ENCODE measurements at places on chromosomes 3 and 15.
A peak's percentile ranks its signal among the peaks of the same experiment; 100 is the strongest.

GRCh38 chr3:56890448-56891091 is 88.8 kb upstream of the ARHGEF3 start:
- no peak for DNase-seq

DNA sequence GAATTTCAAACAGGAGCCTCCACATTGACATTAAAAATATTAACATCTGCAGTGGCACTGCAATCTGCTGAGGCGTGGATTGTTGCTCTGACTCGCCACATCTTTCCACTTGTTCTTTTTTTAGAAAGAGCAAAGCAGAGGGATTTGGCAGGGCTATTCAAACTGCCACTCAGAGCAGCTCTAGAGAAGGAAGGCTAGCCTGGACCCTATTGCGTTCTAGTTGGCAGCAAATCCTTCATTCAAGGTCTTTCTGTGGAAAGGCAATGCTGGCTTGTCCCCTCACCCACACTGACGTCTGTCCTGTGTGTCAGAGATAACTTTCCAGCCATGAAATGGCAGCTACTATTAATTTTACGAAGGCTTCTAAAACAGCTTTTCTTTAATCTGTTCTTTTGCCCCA is 483.2 kb upstream of the SGO1 start:
- no peak for DNase-seq

DNA sequence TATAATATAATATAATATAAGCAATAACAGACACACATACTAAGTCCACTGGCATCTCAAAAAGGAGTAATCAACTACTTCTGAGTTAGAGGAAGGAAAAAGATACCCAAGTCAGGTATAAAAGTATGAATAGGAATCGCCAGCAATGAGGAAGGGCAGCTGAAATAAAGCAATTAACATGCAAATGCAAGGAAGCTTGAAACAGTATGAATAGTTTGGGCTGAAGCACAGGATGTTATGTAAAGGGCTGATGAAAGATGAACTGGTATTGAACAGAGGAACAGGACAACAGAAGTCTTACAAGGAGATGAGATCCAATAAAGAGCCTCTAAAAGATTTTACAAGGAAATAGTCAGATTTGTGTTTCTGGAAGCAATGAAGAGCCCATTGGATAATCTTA is 7.1 kb downstream of the COPS2 start:
- DNase-seq = no peak

DNA sequence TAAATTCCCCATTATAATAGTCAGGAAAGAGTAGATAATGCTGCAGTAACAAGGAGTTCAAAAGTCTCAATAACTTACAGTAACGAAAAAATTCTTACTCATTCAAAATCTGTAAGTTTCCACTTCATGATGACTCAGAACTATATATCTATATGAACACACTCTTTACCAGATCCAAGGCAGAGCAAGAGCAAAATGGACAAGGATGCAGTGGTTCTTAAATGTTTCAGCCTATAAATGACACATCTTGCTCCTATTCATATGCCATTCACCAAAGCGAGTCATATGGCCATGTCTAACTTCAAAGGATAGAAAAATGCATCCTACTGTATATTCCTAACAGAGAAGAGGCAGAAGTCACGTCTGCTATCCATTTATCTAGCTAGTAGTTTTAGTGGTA is 787.7 kb downstream of the NAALADL2 start:
- peak; percentile 6 for DNase-seq

DNA sequence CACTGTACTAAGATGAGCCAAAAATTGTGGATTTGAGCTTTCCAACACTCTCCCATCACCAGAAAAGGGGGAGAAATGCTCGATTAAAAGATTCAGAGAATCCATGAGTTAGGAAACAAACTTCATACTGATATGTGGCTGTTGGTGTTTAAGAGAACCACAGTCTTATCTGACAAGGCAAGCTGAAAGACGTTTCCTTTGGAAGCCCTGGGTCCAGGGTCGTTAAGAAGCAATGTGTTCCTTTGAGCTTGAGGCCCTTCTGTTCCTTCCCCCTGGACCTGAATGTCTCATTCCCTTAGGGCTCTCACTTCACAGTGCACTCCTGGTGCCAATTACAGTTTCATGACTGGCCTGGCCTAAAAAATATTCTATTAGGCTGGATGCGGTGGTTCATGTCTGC is 524.8 kb upstream of the PPP2R3A start:
- no peak for DNase-seq

DNA sequence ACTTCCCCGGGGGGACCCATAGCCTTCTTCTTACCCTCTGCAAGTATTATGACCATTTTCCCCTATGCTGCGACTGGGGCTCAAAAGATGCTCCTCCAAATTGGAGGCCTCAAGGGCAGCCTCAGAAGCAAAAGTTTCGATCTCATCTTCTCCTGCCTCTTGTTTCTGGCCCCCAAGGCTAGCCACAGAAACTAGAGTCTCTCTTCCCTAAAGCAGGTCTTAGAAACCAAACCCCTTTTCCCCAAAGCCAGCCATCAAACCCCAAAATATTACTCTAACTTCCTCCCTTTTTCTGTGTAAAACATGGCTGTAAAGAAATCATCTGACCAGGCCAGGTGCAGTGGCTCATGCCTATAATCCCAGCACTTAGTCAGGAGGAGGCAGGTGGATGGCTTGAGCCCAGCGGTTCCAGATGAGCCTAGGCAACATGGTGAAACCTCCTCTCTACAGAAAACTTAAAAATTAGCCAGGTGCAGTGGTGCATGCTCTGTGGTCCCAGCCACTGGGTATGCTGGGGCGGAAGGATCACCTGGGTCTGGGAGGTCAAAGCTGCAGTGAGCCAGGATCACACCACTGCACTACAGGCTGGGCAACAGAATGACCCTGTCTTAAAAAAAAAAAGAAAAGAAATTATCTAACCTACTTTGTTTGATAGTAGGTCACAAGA is 36.7 kb upstream of the MFGE8 start:
- no peak for DNase-seq

DNA sequence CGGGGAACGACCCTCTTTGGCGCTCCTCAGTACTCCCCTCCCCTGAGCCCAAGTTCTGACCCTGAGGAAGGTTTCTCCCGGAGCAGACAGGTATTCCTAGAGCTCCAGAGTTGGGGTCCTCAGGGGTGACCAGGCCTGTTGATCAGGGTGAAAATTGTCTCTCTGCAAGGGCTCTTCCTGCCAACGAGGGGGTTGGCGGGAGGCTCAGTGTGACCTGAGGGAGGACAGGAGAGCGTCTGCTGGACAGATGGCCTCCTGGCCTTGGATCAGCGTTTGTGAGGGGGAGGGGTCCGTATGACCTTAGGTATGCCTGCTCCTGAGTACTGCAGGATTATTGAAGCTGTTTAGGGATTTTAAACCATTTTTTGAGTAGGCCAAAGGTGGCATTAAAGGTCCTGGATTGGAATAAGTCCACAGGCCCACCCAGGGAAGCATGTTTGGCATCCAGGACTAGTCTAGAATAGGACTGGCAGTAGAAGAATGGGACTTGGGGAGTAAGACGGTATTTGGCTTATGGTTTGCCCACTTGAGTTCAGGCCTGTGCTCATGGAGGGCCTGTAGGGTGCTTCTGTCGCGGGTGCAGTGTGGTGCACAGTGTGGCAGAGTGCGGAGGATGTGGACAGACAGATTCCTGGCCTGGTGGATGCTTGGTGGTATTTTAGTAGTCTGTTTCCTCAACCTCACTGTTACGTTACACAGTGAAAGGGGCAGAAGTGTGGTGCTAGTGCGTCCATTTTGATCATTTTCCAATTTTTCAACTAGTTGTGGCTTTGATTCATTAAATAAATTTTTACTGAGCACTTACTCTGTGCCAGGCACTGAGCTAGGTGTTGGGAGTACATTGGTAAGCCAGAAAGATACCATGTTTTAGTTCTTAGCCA is 959 bp downstream of the ZNF592 start:
- DNase-seq = peak; percentile 67

GRCh38 chr3:127005864-127006500 is 23.1 kb downstream of the PLXNA1 start:
- no peak for DNase-seq

DNA sequence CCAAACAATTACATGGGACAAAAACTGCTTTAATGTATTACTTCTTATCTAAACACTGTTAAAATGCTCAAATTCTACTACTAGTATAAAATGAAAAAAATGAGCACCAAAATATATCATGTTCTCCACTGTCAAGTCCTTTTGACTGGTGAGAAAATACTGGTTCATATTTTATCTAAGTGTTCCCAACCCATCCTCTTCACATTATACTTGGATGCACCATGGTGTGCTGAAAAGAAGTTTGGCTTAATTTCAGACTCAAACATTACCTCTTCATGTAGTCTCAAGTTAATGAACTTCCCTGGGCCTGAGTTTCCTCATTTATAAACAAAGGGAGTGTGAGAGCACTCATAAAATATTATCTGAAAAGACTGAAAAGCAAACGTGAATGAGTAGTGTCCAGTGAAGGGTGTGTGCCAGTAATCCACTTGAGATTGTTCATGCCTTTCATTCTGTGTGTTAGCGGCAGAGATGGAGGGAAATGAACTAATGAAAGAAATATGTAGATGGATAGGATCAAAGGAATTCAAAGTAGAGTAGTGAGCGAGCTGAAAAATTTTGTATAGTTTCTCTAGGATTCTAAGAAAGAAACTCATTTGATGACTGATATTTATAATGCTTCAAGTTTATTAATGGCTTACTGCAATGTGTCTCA is 263.2 kb downstream of the NLGN1 start:
- no peak for DNase-seq

DNA sequence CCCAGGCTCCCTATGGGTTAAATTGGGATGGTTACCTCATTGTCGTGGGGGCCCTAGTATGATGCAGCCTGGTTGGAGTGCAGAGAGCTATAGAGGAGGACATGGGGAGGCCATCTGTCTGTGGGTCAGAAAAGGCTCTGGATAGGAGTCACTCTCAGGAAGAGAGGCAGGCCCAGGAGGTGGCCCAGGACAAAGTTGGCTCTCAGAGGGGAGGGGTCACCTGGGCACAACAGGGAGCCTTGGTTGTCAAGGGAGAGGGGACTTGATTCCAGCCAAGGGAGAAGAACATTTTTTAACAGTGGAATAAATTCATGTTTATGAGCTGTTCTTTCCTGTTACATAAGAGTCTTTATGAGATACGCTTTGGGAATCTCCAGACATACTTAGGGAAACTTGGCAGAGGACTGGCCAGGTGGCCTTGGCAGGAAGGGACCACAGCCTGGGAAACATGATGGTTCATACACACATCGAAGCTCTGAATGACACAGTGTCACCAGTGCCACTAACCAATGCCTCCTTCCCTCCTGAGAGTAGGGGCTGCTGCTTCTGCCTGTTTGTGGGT is 27.5 kb upstream of the LCTL start:
- no peak for DNase-seq

GRCh38 chr3:8733332-8734094 is at the start of gene CAV3:
Gene CAV3, plus strand, starts transcription at chr3:8733802. Its CDS starts 75 bp downstream, at chr3:8733877.
- DNase-seq = no peak

DNA sequence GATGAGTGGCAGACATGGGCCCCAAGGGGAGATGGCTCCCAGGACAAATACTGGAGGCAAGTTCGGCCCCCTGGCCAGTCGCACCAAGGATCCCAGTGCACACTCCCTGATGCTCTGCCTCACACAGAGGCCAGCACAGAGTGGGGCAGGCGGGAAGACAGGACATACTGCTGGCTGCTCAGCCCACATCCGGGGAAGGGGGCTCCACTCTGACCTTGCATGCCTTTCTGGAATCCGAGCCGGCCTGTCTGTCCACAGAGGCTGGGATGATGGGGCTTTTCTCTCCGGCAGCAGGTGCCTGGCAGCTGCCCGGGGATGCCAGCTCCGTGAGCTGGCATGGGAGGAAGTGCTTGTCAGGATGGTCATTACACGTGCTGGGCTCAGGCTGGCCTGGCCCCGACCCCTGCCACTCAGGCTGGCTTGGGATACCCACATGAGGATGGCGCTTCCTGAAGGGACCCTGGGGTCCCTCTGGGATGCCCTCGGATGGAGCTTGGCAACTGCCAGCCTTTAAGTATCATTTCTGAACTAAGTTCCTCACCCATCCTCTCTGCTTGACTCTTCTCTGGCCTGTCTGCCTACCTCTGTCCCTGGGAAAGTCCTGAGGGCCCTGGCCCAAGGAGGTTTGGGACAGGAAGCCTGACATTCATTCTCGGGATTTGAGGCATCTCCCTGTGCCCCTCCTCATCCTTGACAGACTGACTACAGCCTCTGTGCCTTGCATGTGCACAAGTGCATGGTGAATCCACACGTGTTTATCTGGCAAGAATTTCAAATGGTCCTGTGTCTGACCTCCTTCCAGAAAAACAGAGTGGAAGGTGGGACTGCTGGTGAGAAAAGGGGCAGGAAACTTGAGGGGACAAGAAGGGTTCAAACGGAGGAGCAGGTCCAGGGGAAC is 46.5 kb downstream of the EXOG start:
- DNase-seq = no peak

DNA sequence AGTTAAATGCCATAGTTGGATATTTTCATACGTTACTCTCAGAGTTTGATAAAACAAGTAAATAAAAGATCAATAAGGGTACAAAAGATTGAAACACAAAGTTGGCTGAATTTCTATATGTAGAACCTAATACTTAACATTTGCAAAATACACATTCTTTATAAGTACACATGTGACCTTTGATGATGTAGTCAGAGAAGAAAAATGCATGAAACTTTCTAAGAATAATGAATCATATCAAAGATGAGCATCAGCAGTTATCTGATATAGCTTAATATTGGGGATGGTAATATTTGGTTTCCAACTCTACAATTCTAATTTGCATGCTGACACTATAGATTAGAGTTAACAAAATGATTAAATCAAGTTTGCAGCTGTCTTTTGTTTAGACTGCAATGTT is 188.0 kb upstream of the TGFBR2 start:
- no peak for DNase-seq

GRCh38 chr3:106261396-106261795 is 392.6 kb upstream of the CBLB start:
- no peak for DNase-seq

DNA sequence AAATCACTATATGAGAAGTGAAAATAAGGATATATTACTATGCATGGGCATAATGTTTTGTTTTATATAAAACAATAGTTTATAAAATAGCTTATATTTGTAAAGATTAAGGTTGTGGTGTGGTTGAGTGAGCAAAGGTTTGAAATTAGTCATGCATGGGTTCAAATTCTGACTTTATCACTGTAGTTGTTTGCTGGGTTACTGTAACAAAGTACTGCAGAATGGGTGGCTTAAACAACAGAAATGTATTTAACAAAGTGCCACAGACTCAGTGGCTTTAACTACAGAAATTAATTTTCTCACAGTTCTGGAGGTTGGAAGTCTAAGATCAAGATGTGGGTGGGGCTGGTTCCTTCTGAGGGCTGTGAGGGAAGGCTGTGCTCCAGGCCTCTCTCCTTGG is 184.8 kb upstream of the THRB start:
- DNase-seq = peak; percentile 28

GRCh38 chr3:149401926-149402310 is 24.5 kb upstream of the TM4SF1 start:
- no peak for DNase-seq

DNA sequence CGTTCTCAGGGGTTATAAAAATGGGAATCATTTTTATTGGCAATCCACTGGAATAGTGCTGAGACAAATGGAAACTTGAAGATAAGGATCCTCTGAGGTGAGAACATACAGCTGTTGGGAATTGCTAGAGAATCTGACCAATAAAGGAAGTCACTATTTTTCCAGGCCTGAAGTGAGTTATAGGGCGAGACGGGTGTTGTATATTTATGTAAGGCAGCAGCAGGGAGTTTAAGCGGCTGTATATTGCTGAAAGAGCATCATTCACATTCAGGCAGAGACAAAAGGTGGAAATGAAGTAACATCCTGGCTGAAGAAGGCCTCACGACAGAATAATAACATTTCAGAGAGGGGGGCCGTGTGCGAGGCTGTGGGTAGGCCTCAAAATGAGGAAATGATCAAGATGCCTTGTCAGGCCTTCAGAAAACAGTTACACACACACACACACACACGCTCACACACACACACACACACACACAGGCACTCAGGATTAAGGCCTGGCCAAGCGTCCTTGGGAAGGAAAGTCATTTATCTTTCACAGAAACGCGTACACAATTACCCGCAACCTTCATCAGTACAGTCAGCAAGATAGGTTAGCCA is 964.9 kb upstream of the NR2F2 start:
- DNase-seq = no peak
